ENCODE measurements at places on chromosomes 3 and 15.

DNA sequence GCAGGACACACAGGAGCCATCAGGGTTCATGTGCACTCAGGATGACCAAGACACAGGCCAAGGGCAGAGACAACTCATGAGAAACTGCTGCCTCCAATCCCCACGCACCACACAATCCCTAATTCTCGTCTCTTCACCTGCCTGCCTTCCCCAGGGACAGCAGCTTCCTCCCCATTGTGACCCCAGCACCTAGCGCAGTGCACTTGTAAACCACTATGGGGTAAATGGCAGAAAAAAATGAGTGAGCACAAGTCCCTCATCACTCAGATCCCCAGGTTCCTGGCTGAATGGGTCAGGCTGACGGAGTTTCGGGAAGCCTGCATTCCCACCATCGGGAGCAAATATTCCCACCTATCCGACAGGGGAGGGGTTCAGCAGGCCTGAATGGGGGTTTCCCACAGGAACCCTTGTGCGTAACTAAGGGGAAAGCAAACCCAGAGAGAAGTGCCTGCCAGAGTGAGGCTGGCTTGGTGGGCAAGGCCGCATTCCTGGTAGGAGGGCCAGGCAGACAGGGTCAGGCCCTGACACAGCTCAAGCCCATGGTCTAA, 18.8 kb downstream of the PLXNB1 start:
- no peak for DNase-seq

DNA sequence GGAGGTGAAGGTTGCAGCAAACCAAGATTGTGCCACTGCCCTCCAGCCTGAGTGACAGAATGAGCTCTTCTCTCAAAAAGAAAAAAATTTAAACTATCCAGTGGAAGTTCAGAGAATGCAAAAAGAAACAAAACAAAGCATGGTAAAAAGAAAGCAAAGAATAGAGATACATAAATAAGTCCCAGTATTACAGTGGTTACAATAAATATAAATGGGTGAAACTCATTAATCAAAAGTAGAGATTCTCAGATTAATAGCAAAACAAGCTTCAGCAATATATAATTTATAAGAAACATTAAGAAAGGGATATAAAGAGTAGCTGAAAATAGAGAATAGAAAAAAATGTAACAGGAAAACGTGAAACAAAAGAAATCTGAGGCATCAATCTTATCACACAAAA, 23.6 kb upstream of the GHSR start:
- DNase-seq: no peak

DNA sequence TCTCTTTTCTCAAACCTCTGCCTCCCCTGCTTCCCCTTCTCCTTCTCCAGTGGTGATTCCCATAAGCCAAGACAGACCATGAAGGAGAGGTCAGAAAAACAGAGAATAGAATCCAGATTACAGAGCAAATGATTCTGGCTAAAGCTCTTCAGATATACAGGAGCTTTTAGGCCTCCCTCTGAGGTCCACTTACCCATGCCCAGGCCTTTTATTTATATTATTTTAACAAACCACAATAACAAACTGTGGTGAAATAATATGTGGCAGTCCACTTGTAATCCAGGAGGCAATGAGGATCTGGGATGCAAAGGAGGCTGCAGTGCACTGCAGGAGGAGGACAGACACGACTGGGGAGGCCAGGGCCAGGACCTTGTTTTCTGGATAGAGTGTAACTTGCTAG, 104.1 kb downstream of the STAC start:
- DNase-seq: no peak

DNA sequence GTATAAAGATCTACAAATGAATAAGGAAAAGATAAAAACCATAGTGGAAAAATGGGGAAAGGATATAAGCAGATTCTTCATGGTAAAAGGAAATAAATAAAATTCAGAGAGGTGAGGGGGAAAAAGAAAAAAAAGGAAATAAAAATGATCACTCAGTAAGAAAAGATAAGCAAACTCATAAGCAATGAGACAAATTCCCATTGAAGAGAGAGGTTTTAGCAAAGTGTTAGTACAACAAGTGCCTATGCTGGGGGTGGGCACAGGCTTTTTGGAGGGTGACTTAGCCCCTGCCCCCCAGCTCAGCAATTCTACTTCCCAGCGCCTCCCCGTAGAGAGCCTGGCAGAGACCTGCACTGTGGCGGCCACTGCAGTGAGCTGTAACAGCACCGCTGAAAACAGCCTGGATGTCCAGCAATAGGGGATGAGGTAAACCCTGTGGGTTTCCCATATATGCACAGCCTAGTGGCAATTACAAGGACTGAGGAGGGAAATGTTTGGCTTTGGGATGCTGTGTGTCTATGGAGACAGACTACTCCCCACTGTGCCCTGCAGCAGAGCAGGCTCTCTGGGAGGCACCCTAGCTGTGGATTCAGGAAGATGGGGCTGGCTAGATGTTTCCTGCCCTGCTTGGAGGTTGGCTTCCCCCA, 23.7 kb upstream of the SFMBT1 start:
- no peak for DNase-seq

GRCh38 chr15:37098468-37099318, 1.7 kb downstream of the MEIS2 start:
- DNase-seq: no peak

- DNase-seq: no peak
These were observed 567 bp downstream of the CCR2 start for GRCh38 chr3:46354478-46354877.

DNA sequence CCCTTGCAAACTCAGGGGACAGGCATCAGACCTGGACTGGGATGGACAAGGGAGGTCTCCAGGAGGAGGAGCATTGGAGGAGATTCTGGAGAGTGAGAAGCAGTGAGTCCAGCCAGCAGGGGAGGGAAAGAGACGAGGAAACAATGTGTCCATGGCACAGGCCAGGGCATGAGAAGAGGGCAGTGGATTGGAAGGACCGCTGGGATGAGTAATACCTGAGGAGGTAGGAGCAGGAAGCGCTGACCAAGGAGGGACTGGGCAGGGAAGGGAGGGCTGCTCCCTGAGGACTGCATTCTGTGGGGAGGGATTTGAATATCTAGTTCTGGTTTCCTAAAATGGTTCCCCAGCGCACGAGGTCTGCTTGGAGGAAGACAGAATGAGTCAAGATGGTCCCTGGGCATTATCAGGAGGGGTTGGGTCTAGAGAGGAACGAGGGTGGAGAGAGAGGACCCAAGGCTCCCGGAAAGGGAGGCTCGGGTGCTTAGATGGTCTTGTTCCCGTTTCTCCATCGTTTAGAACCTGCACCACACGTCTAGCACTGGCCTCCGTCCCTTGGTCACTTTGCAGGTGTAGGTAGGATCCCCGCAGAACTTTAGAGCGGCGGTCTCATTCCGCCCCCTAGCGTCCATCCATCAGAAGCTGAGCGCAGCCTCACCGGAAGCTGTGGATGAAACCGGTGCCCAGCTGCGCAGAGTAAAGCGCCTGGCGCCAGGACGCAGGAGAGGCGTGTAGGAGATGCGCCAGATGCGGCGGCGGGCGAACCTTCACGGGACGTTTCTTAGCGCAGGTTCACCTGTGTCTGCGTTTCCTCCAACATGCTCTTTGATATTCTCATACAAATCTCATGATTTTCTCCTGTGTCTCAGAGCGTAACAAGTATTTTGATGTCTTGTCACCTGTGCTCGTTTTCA, 190.7 kb upstream of the NDN start:
- DNase-seq: no peak

DNA sequence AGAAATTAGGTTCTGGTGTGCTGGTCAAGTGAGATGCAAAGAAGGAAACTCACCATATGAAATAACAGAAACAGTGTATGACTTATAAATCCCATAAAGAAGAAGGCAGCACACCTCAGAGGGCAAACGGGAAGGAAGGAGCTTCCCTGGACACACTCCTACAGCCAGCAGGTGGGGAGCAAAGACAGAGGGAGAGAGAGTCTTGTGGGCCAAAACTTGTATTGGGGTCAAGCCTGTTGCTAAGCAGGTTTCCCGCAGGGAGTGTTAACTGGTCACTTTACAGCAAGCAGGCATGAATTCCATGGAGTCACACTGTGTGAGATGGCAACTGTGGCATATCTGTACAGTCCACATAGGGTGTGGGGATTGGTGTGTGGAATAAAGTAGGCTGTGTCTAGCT, 222.9 kb upstream of the NDN start:
- DNase-seq: no peak

DNA sequence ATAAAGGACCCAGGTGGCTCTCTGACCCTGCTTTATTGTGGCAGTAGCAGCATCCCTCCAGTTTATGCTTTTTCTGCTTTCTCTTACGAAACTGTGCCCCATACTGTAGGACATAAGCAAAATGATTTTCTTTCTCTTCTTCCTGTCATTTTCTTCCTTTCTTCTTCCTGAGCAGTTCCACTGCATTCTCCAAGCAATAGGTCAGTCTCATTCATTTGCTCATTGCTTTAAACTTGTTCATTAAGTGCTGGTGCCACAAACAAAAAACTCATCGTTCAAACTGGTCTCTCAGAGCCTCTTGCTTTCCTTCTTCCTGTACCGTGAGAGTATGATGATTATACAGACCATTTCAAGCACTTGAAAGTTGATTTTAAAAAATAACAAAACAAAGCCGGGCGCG, 66.8 kb downstream of the PDE8A start:
- DNase-seq: no peak

- DNase-seq: no peak
These were observed 7.3 kb upstream of the ZBTB38 start for GRCh38 chr3:141360888-141361598.

DNA sequence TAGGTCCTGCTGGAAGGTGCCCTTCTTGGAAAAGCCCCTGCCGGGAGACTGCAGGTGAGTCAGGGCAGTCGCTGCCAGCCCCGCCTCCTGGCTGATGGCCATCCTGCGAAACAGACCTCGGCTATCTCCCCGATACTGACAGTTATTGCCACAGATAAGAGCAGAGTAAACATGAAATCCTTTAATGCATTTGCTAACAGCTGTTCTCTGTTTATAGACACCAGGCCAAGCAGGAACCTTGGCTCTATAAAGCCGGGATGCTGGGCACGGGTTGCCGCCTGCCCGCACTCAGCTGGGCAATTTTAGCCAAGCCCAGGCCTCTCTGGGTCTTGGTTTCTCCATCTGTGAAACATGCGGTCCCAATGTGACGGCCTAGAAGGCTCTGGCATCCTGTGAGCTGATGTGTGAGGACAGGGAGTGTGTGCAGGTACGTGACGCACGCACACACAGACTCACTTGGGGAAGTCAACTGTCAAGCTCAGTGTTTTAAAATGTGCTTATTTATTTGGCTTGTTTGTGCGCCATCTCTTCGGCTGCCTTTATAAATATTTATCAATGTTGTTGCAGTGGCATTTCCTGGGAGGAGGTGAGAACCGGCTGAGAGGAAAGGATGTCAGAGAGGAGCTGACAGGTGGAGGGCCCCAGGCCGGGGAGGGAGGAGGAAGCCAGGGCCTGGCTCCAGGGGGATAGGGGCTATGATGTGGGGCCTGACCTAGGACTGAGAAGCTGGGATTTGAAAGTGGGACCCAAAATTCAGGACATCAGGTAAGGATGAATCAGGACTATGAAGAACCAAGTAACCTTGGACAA, 50.8 kb upstream of the PRR23E start:
- no peak for DNase-seq

- no peak for DNase-seq
These were observed 19.1 kb downstream of the FAM174B start for GRCh38 chr15:92636401-92636907.

DNA sequence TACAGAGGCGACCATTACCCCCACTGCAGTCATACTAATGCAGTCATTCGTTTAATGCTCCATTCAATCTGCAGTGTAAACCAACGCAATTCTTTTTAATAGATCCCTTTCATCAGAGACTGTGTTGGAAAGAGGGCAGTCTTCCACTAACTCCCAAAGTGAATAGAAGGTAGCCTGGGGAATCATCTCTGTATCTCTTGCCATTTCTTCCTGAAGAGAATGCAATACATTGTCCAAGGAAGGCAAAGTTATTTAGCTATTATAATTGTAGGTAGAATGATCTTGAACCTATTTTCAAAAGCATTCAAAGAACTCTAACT, 1.3 kb upstream of the SLITRK3 start:
- no peak for DNase-seq

DNA sequence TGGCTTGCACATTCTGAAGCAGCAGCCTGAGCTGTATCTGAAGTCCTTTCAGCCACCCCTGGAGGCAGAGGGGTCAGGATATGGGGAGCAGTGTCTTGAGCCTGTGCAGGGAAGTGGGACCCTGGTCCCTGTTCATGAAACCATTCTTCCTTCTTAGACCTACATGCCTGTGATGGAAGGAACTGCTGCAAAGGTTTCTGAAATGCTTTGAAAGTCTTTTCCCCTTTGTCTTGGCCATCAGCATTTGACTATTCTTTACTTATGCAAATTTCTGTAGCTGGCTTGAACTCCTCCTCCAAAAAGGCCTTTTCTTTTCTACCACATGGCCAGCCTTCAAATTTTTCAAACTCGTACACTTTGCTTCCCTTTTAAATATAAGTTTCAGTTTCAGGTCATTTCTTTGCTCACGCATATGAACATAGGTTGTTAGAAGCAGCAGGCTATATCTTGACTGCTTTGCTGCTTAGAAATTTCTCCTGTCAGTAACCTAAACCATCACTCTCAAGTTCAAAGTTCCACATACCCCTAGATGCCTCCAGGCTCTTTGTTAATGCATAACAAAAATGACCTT, 62.3 kb downstream of the GALK2 start:
- no peak for DNase-seq

DNA sequence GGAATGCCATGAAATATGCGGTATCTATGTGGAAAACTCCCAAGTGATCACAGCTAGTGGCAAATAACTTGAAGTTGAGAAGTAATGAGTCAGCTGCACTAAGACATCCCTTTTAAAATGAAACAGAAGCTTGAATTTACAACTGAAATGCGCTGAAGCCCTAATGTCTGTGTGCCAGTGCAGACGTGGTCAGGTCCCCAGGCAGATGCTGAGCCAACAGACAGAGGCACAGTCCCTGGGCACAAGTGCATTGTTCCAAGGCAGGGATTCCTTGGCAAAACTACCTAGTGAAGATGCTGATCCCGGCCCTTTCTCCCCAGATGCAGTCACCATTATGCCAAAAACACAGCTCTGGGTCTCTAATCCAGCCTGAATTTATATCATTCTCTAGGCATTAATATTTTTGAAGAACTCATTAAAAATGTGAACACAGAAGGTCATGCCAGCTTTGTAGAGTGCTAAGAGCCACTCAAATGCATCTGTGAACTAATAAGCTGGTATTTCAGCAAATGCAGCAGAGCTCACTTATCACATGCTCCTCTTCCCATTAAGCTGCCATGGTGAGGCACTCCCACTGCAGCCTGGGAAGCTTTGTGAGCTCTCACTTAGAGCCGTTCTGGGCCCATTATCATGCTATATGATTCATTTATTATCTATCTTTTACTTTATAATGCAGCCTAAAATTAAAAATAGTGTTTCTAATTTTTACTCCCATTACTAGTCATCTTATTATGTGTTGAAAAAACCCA, 200.1 kb downstream of the GABRB3 start:
- DNase-seq: no peak

All from CD14-positive monocyte (primary cell).